Immature natural killer cell (primary cell): ENCODE measurements at places on chromosomes 5 and 9. TPM values are rescaled to one million over a fixed set of nuclear protein-coding genes. Genes with fewer than 3 reads are reported as not detected.

- no peak for DNase-seq
Measured at GRCh38 chr9:129309041-129309430, 131.0 kb upstream of the IER5L start.

GRCh38 chr5:177477701-177478477 lies 4.5 kb upstream of the DBN1 start:
- DNase-seq = no peak

GRCh38 chr5:122140900-122141299 lies 11.6 kb downstream of the ZNF474 start:
- no peak for DNase-seq

Gene LSM11
- polyA plus RNA-seq = 0.48 TPM

DNA sequence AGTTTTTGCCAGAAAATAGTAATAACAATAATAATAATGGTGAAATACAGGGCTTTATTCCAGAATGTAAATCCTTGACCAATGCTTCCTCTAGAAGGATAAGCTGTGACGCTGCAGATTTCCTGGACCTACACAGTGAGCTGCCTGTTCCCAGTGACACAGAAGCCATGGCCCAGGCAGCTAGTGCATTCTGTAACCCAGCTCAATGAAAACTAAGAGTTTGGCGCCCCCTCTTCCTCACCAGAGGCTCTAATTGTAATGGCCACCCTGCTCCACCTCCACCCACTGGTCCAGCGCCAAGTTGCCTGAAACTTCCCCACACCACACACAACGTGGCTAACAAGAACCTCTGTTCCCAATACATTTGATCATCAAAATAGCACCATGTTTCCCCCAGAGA lies 248.1 kb downstream of the CETN3 start:
- DNase-seq = no peak

DNA sequence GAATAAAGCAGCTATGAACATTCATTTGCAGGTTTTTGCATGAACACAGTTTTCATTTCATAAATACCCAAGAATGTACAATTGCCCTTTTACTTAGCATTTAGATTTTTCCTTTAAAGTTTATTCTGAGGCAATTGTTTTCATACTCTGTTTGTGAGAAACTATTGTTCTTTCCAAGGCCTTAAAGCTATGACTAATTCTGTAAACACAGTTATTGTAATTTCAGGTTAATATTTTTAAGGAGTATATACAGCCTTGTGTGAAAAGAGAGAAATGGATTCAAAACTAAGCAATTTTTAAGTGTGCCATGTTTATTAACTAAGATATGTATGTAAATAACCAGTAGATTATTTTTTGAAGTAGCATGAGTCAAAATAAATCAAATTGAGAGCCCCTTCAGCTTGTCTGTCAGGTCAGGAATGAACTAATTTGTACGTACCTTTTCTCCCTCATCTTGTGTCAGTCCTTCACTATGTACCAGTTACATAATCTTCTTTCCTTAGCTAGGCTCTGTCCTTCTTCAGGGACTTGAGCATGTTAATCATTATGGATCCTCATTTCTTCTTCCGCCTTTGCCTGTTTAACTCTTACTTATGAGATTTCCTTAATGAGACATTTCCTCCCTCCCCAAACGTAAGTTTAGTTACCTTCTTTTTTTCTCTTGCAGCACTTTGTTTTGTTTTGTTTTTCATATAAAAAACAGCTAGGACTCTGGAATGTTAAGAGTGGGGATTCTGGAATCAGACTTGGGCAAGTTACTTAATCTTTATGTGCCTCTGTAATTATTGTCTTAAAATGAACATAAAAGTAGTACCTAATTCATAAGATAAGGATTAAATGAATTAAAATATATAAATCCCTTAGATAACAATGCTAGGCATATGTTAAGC lies 63.6 kb downstream of the NIPBL start:
- no peak for DNase-seq

- peak; percentile 30 for DNase-seq
Measured at GRCh38 chr9:15277400-15278090, 29.5 kb downstream of the TTC39B start.
